ENCODE measurements at places on chromosomes 12 and 14.

DNA sequence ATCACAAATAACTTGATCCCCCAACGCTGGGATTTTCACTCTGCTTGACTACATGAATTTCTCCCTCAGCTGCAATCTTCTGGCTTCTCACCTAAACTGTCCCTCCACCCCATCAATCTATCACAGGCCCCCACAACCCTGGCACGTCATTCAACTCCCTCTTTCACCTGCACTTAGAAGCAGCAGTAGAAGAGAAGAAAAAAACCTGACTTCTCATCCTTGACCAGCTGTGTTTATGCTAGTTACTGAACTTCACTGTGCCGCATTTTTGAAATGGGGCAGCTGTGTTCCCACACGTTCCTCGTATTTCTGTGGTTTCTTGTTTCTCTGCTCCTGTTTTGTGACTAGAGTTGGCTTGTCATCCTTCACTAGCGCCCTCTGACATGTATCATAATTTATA is 35.0 kb downstream of the ITPR2 start:
- DNase-seq = no peak

GRCh38 chr12:125194163-125194773 is 129.0 kb downstream of the AACS start:
- no peak for DNase-seq

GRCh38 chr12:114678718-114679117 is 5.3 kb downstream of the TBX3 start:
- no peak for DNase-seq

GRCh38 chr14:74554742-74555362 is 57.2 kb downstream of the LTBP2 start:
- DNase-seq = no peak

DNA sequence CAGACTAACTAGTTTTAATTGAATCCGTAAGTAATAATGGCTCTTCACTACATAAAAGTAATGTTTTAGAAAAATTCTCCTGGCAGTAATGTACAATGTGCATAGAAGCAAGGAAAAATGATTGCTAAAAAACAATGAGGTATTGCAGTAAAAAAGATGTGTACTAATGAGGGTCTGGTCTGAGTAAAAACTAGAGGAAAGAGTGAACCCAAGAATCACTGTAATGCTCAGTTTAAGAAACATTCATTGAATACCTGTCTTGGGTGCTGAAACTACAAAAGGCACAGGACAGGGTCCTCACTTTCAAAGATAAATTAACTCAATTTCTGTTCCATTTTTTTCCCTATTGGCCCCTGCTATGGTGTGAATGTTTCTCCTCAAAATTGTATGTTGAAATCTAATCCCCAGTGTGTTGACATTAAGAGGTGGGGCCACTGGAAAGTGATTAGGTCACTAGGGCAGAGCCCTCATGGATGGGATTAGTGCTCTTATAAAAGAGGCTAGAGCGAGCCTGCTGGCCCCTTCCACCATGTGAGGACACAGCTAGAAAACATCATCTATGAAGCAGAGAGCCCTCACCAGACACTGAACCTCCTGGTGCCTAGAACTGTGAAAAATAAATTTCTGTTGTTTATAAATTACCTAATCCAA is 51.6 kb downstream of the RPS6KA5 start:
- DNase-seq = no peak

GRCh38 chr12:76247026-76247646 is 101.1 kb downstream of the BBS10 start:
- DNase-seq = no peak

- no peak for DNase-seq
These were observed 5.5 kb upstream of the GAS2L3 start for GRCh38 chr12:100567945-100568344.

DNA sequence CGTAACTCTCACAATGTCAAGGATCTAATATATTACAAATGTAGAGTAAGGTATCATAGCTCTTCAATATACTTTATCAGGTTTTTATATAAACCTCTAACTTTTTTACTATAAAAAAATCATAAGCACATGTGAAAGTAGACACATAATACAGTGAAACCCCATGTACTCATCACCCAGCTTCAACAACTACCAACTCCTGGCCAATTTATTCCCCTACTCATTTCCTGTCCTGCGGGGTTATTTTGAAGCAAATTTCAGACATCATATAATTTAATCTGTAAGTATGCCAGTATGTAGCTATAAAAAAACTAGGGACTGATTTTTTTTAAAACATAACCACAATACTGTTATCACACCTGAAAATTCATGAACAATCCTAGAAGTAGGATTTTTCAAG is 47.7 kb downstream of the NOPCHAP1 start:
- no peak for DNase-seq

GRCh38 chr12:63394983-63395382 is 244.0 kb upstream of the AVPR1A start:
- no peak for DNase-seq

GRCh38 chr14:81095539-81095938 is 125.2 kb downstream of the GTF2A1 start:
- DNase-seq = no peak

DNA sequence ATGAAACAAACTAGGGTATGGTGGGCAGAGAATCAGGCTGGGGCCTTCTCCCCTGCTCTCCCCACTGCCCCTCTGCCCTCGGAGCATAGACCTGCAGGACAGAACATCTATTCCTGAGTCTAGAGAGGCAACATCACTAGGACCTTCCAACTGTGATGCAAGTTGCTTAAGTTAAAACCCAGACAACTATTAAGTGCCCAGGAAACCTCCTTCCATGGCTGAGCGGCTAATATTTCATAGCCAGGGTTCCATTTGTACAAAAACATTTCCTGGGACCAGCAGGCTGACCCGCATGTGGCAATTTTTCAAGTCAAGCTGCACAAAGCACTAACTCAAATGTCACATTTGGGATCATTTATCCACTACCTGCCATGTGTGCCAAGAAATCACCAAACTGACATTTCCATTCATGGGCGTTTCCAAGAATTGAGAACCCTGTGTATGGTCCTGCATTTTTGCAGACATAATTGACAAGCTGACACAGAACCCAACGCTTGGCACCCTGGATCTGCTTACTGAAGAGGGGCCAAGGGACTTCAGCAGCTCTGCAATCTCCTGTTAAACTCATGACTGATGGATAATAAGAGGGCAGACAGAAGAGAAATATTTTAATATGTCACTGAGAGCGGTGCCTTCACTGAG is 32.7 kb downstream of the NT5DC3 start:
- no peak for DNase-seq

DNA sequence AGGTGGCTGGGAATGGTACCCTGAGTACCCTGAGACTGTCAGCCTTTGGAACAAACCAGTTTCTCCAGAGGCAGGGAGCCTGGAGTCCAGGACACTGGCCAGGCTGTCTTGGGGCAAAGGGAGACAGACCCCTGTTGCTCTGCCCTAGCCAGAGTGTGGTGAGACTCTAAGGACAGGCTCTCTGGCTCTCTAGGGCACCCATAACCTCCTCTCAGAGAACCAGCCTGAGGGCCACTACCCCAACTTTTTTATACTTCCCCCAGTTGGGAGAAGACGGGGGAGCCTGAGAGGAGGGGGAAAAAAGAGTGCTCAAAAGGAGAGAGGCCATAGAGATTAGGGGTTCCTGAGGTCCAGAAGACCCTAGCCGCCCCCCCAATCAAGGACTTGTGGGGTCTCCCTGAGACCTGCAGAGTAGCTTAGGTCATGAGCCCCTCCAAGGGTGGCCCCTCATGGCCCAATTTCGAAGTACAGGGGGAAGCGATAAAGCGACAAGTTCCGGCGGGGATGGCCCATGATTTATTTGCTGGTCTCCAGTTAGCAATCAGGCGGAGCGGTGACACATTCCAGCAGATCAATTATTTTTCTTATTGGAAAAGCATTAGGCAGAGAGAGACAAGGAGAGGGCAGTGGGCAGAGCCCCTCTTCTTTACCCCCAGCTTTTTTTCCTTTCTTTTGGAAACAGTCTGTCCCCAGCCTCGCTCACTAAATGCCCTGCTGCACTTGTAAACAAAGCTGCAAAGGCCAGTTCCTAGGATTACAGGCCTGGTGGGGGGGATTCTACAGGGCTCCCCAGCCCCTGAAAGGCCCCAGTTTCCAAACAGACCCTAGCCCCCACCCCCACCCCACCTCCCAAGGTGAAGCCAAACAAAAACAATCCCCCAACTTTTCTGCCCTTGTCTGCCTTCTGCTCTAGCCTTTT is 1.5 kb downstream of the HOXC8 start:
- DNase-seq = no peak

- DNase-seq = no peak
These were observed 172.1 kb downstream of the ETV6 start for GRCh38 chr12:11821386-11822080.

GRCh38 chr12:57628280-57629191 is 4.5 kb downstream of the B4GALNT1 start:
- DNase-seq = no peak

DNA sequence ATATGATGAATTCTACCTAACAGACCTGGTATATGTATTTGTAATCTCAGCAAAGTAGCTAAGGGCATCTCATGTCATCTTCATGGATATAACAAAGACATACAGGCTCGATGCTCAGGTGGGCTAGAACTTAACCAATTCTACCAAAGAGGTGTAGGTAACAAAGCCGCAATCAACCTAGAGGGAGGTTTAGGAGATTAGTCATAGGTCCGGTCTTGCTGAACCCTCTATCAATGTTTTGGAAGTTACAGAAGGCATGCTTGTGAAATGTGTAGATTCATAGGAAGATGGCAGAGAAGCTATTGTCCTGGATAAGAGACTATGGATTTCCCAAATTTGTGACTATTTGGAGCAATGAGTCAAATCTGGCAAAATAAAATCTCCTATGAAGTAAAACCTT is 42.6 kb upstream of the SYCP3 start:
- DNase-seq = no peak

GRCh38 chr14:36604757-36605505 is 22.5 kb upstream of the NKX2-8 start:
- no peak for DNase-seq

DNA sequence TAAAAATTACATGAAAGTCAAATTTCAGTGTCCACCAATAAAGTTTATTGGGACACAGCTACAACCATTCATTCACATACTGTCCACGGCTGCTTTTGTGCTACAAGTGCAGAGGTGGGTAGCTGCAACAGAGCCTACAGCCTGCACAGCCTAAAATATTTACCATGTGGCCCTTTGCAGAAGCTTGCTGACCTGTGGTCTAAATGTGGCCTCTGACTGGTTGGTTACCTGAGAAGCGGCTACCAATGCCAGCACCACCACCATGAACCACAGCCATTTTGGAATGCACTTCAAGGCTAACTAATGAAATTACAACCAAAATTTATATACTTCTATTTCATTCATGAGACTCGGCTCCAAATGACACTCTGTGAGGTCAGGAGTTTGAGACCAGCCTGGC is 58.6 kb downstream of the NT5DC3 start:
- no peak for DNase-seq

DNA sequence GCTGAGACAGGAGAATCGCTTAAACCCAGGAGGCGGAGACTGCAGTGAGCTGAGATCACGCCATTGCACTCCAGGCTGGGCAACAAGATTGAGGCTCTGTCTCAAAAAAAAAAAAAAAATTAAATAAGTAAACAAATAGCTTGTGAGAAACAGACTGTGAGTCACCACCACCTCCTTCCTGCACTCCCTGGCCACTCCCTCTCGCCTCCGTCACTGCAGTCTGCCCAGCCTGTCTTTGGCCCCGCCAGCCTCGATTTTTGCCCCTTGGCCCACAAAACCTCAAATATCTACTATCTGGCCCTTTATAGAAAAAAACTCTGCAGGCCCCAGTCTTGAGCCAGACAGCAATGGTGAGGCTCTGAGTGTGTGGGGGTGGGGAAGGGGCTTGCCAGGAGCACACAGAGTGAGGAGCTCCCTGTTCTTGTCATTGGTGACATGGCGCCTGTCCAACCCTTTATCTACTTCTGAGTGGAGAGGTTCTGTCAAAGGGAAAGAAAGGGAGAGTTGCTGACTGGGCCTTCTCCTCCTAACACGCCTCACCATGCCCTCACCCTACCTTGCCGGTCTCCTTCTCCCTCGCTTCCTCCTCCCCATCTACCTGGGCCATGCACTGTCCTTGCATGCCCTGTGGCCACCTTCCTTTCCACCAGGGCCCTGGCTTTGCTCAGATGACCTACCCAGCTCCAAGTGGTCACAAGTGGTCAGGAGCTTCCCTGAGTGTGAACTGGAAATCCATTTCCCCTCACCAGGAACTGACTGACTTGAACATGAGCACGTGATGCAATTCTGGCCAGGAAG is 22.1 kb downstream of the LGMN start:
- no peak for DNase-seq

DNA sequence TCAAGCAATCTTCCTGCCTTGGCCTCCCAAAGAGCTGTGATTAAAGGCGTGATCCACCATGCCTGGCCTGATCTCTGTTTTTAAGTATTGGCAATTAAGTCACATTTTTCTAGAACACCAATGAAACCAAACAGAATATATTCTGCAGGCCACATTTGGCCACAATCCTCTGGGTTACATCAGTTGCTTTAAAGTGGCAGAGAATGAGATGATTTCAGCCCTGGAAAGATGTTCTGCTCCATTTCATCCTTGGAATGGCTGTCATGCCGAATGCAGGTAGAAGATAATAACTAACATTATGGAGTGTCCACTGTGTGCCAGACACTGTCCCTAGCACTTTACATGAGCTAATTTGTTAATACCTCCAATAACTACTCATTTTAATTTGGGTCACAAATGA is 154.4 kb downstream of the PTPN11 start:
- DNase-seq = no peak

GRCh38 chr12:49541911-49542505 is 3.2 kb downstream of the KCNH3 start:
- no peak for DNase-seq

- no peak for DNase-seq
These were observed 68.7 kb downstream of the RGS6 start for GRCh38 chr14:72000907-72001306.

DNA sequence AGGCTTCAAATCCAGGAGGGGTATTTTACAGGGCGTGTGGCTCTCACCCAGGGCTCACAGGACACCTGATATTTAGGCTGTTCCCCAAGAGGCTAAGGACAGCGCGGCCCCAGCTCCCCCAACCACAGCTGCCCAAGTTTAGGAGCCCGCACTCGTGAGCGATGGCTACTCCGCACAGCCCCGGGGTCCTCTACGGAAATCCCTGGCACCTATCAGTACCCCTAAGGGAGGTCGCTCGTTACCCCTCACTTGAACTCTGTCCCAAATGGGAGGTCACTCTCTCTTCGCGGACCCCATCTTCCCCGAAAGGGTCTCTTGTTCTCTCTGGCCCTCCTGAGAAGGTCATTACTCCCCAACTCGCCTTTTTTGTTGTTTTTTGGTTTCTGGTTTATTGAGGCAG is 708 bp upstream of the P2RX4 start:
- DNase-seq = no peak

- DNase-seq = no peak
These were observed 565 bp downstream of the CEP83 start for GRCh38 chr12:94458877-94459727.
